LNCaP clone FGC (cell line): ENCODE measurements at places on chromosomes 5 and 9.
A peak's percentile ranks its signal among the peaks of the same experiment; 100 is the strongest.

DNA sequence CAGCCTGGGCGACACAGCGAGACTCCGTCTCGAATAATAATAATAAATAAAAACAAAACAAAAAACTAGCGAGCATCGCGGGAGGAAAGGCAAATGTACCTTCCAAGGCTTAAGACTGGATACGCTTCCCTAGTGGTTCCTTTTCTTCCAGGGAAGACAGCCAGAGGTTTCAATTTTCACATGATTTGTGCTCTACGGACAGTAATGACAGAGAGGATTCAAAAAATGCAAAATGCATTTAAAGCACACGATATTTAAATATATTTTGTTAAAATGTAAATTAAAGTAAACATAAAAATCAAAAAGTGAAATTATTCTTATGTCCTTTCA, 4.3 kb upstream of the TRIM41 start:
- no peak for DNase-seq

GRCh38 chr5:147481376-147481775, 28.5 kb downstream of the DPYSL3 start:
- no peak for DNase-seq

DNA sequence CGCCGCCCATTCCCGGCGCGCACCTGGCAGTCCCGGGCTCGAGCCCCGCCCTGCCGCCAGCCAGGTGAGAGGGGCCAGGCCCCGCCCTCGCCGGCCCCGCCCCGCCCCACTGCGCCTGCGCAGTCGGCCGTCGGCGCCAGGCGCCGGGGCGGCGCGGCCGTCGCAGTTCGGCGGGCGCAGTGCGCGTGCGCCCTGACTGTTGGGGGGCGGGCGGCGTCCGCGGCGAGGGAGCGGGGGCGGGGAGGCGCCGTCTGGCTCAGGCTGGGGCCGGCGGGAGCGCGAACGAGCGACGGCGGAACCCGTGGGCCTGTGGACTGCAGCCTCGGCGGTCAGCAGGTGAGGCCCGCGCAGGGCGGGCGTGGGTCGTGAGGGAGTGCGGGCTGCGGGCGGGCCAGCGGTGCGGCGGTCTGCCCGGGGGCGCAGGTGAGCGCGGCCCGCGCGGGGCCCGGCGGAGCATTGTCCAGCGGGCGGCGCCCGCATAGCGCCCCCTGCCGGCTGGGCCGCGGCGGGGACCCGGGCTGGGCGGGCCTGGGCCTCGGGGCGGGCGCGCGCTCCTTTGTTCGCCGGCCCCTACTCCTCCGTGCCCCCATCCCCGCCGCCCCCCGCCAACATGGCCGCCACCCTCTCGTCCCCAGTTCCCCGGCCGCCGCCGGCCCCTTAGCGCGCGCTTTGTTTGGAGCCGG, at the start of gene SPIN1:
SPIN1 (plus strand) TSS at position 242 of the 683 bp plus-strand sequence. CDS start 38,096 bp downstream, outside the sequence.
- DNase-seq: no peak

DNA sequence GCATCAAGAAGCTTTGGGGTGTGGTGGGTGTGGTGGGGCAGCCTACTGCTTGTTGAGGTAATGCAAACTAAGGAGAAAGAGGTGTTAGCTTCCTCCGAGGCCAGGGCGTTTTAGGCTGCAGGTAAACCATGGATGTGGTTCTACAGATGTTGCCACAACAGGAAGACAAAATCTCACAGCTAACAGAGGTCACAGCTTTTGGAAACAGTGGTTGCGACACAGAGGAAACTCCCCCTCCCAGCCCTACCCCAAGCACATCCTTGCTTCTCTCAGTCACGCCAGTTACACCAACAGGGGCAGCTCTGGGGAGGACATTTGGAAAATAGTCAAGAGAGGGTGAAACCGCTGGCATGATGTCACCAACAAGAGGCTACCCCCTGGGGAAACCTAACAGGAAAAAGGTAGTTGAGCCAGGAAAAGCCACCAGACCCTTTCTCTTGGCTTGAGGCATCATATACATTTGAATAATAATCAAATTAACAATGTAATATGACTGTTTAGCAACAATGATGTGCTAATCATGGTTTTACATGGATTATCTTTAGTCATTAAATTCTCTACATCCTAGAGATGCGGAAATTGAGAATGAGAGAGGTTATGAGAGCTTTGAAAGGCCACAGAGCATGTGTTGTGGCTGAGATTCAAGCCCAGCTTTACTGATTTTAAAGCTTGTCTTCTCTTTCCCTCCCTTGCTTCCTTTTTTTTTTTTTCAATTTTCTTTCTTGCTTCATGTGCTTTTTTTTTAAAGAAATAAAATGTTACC, 82.2 kb upstream of the IL12B start:
- DNase-seq: no peak

DNA sequence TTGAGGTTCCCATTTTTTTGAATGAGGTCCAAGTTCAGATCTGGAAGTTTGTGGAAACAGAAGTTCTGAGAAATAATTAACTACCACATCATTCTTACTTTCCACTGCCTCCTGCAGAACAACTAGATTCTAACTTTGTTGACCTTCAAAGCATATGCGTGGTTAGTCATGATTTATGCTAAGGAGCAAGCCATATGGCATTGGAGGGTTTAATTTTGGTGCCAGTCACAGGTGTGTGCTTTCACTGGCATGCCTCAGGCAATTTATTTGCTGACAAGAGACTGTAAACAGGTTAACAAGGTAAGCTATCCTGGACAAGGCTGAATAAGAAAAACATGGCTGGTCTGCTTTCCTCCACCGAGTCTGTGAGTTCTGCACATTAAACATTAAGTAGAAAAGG, 31.5 kb downstream of the HMHB1 start:
- peak; percentile 67 for DNase-seq

- DNase-seq: no peak
These were observed 817 bp downstream of the SLC6A19 start for GRCh38 chr5:1202026-1202797.
